ENCODE measurements at places on chromosomes 2 and 18. TPM values are rescaled to one million over a fixed set of nuclear protein-coding genes. Genes with fewer than 3 reads are reported as not detected.

The UGT1A10 gene
- total RNA-seq, result not detected

The RAB12 gene
- total RNA-seq, result 18.8 TPM

The CRACDL gene
- not detected for total RNA-seq

DNA sequence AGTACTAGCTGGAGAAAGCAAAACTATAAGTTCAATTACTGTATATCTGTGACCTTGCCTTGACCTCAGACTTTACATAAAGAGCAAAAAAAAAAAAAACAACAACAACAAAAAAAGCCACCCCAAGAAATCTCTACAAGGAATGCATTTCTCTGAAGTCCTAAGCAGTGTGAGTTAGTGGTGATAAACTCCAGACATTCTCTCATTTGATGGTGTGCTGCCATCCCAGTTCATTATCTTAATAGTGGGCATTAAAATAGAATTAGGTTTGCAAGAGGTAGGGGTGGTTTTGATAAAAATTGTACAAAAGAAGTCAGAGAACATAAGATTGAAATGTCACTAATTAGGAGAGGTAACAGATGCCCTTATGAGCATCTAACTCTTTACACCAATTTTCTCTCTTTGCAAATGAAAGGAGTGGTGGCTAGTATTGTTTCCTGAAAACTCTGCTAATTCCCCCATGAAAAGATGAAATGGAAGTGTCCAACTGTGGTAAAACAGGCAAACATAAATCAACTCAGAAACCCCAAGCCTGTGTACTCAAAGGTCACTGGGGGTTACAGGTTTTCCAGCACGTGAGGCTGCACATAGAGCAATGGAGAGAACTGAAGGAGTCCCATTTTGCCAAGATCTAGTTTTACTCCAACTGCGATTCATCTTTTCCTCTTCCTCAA, 131.9 kb downstream of the MEIS1 start:
- H3K4me1 ChIP-seq, result peaks cover 10% of the 10 kb centered on the region
- no peak for DNase-seq
- H3K36me3 ChIP-seq, result no peaks in the 10 kb centered on the region
- H3K27ac ChIP-seq, result no peak overlapping the region
- H3K27me3 ChIP-seq, result no peaks in the 10 kb centered on the region

DNA sequence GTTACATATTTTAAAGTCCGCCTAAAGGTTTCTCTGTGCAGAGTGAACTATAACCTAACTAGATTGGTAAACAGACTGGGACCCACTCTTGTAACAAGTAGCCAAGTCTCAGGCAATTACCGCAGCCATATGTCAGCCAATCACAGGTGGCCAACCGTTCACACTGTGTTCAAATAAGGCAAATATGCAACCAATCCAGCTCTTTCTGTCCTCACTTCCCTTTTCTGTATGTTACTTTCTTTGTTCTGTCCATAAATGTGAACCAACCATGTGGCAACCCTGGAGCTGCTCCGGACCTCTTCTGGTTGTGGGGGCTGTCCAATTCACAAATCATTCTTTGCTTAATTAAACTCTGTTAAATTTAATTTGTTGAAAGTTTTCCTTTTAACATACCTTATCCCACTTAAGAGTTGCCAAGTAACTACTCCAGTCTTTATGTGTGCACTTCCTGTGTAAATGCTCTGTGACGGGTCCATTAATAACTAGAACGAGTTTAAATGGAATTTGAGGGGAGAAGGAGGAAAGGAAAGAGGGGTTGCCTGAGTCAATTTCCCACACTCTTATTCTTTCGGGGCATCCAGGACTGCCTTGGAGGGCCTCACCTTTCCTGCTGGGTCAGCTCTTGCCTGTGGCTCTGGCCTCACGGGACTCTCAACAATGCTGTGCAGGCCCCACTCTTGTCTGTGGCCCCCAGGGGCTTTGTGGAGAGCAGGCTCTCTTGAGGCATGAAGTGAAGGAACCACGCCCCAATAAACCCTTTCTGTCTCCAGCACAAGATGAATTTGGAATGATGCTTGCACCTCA, 6.6 kb upstream of the RPL37A start:
- no peaks in the 10 kb centered on the region for H3K4me1 ChIP-seq
- H3K36me3 ChIP-seq, result no peaks in the 10 kb centered on the region
- no peak for DNase-seq
- H3K4me3 ChIP-seq, result no peak overlapping the region
- H3K27me3 ChIP-seq, result no peaks in the 10 kb centered on the region

DNA sequence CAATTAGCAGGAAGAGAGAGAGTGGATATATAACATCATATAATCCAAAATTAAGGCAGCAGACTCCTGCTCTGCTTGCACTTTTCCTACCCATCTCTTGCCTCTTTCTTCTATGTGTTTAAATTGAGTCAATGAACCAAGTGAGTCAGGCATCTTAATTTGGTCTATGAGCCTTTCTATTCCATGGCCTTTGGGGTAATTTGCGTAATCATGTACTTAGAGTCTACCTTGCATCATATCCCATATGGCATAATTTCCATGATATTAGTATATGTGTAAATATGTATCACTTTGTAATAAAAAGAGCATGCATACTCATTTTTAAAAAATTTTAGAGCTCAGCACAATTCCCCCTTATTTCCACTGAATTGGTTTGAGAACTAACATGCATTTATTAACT, 555.2 kb downstream of the STK39 start:
- H3K36me3 ChIP-seq, result no peaks in the 10 kb centered on the region
- no peak for DNase-seq
- H3K27me3 ChIP-seq, result no peaks in the 10 kb centered on the region
- no peak overlapping the region for H3K4me3 ChIP-seq
- no peaks in the 10 kb centered on the region for H3K4me1 ChIP-seq

DNA sequence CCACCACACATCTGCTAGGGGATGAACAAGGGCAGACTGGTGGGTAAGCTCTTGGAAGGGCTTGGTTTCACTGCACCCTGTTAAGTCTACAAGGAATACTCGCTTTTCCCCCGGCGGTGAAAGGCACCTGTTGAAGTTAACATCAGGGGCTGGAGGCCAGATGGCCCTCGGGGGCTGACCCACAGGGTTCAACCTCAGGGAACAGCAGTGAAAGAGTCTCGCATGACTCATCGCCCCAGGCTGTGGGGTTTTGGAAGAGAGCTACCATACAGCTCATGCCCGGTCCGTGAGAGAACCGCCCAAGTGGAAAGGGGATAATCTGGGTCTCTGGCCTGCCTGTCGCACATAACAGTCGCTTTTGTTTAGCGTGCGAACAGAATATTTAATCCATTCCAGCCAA, 748.0 kb downstream of the DPP10 start:
- no peaks in the 10 kb centered on the region for H3K36me3 ChIP-seq
- DNase-seq, result no peak
- H3K4me3 ChIP-seq, result no peak overlapping the region
- no peaks in the 10 kb centered on the region for H3K27me3 ChIP-seq
- H3K27ac ChIP-seq, result no peak overlapping the region

DNA sequence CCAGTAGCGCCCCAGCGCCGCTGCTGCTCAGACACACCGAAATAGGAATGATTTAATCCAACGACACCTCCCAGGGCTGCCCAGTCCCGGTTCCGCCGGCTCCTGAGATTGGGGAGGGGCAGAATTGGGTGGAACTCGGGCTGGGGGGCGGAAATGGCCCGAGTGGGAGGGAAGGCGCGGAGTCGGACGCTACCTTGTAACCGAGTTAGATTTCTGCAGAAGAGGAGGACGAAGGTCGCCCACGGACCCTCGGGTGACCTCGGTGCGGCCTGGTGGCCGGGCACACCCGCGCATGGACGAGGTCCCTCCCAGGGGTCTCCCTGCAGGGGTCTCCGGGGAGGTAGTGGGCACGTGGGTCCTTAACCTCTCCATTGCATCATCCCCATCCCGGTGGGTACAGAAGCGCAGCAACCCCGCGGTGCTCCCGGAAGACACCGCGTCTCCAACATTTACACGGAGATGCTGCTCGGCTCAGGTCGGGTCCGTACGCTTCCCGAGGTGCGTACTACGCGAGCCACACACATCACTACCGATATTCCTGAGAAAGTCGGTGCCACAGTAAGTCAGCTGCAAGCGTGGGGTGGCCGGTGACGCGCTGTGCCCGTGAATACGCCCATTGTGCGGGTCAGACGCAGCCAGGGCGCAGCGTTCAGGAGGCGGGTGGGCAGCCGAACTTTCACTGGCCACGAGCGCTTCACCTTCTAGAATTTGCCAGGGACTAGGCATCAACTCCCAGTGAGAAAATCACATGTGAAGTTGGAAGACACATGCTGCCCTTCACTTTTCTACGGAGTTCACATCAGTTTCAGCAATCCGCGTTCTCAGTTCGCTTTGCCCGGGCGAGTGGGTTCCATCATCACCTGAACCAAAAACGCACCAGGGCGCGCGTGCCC, 3.0 kb downstream of the ZNF516 start:
- peak overlapping the region; percentile 34 for H3K4me3 ChIP-seq
- H3K4me1 ChIP-seq, result 0 out of 3 replicates have a peak, but pooled peaks cover 2% of the 10 kb centered on the region
- peaks cover 6% of the 10 kb centered on the region for H3K27me3 ChIP-seq
- H3K36me3 ChIP-seq, result no peaks in the 10 kb centered on the region
- no peak for DNase-seq

GRCh38 chr2:10137053-10137843, 14.7 kb downstream of the RRM2 start:
- H3K27ac ChIP-seq, result no peak overlapping the region
- no peak for DNase-seq
- peaks cover 23% of the 10 kb centered on the region for H3K4me1 ChIP-seq
- no peaks in the 10 kb centered on the region for H3K27me3 ChIP-seq
- H3K4me3 ChIP-seq, result no peak overlapping the region

DNA sequence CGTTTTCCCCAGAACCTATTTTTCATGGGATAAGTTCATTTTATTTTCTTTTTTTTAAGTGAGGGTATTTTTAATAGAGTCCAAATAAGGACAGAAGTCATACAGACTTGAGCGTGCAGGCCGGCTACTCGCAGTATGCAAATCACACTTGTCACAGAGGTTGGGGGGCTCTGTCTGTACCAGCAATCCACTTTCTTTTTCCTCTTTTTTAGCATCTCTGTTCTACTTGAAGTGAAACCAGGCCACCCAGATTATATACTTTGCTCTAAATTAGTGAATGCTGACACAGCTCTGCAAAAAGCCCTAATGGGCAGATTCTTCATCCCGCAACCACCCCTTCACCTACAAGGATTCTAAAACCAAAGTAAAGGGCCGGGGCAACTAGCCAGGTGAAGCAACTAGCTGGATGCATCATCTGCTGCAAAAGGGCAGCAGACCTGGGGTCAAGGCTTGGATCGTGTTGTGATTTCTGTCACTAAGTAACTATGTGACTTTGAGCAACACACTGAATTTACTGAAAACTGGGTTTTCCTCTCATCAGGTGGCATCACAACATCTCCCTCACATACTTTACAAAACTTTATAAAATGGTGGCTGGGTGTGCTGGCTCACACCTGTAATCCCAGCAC, 18.4 kb downstream of the KDSR start:
- no peaks in the 10 kb centered on the region for H3K4me1 ChIP-seq
- H3K27me3 ChIP-seq, result no peaks in the 10 kb centered on the region
- peaks cover 49% of the 10 kb centered on the region for H3K36me3 ChIP-seq
- no peak for DNase-seq
- H3K27ac ChIP-seq, result no peak overlapping the region
- H3K4me3 ChIP-seq, result no peak overlapping the region

DNA sequence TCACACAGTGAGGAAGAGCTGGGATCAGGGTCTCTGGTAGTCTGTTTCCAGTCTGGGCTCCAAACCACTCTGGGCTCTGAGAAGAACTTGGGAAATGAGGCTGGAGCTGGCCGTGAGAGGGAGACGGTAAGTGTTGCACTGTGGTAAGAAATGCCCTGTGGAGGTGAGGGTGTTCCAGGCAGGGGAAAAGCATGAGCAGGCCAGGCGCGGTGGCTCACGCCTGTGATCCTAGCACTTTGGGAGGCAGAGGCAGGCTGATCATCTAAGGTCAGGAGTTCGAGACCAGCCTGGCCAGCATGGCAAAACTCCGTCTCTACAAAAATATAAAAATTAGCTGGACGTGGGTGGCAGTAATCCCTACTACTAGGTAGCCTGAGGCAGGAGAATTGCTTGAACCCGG, 14.3 kb upstream of the DES start:
- H3K27me3 ChIP-seq, result no peaks in the 10 kb centered on the region
- no peak overlapping the region for H3K4me3 ChIP-seq
- DNase-seq, result no peak
- peaks cover 22% of the 10 kb centered on the region for H3K4me1 ChIP-seq

- H3K4me1 ChIP-seq, result peaks cover 7% of the 10 kb centered on the region
- no peak for DNase-seq
- H3K27me3 ChIP-seq, result no peaks in the 10 kb centered on the region
- peaks cover 9% of the 10 kb centered on the region for H3K36me3 ChIP-seq
These were observed 23.2 kb upstream of the STPG4 start for GRCh38 chr2:47178341-47178740.

- DNase-seq, result no peak
- no peaks in the 10 kb centered on the region for H3K27me3 ChIP-seq
- H3K4me3 ChIP-seq, result no peak overlapping the region
- no peak overlapping the region for H3K27ac ChIP-seq
These were observed 100.4 kb upstream of the DDX18 start for GRCh38 chr2:117714110-117714509.

DNA sequence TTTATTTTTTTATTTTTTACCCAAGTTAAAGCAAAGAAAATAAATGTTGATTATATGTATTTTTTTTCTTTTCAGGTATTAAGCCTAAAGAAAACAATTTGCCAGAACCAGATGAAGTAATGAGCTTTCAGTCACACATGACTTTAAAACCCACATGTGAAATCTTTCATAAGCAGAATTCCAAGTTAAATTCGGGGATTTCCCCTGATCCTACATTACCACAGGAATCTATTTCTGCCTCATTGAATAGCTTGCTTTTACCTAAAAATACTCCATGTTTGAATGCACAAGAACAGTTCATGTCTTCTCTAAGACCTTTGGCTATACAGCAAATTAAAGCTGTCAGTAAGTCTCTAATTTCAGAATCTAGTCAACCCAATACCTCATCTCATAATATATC, 26.6 kb downstream of the GEN1 start:
- H3K27ac ChIP-seq, result no peak overlapping the region
- H3K27me3 ChIP-seq, result no peaks in the 10 kb centered on the region
- H3K4me1 ChIP-seq, result no peaks in the 10 kb centered on the region
- no peak overlapping the region for H3K4me3 ChIP-seq
- peaks cover 47% of the 10 kb centered on the region for H3K36me3 ChIP-seq

DNA sequence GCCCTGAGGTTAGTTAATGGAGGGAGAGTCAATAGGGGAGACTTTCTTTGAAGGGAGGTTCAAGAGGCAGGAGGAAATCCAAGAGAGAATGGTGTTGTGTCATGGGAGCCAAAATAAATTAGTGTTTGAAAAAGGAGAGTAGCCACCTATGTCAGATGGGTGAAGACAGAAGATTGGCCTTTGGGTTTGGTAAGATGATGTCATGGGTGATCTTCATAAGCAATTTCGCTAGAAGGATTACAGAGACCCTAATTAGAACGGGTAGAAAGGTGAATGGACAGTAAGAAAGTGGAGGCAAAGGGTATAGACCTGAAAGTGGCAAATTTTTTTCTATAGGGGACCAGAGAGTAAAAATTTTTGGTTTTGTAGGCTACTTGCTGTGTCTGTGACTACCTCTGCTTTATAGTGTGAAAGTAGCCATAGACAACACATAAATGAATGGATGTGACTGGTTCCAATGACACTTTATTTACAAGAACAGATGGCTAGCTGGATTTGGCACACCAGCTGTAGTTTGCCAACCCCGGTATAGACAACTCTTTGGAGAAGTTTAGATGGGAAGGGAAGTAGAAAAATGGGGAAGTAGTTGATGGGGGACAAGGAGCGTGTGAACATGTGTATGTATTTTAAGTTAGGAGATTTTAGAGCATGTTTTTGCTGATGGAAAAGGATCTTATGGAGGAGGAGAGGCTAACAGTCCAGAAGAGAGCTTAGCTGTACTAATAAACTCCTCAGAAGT, 9.3 kb downstream of the STAMBP start:
- H3K4me1 ChIP-seq, result 0 out of 3 replicates have a peak, but pooled peaks cover 2% of the 10 kb centered on the region
- no peak for DNase-seq
- H3K36me3 ChIP-seq, result peaks cover 51% of the 10 kb centered on the region
- H3K27ac ChIP-seq, result no peak overlapping the region
- H3K4me3 ChIP-seq, result no peak overlapping the region
